Left hindlimb (tissue), 1 donor: ENCODE measurements at places on chromosomes 2 and 18.

GRCh38 chr2:11820650-11821049 is 74.2 kb downstream of the LPIN1 start:
- DNase-seq = no peak

- DNase-seq = no peak
These were observed 6.1 kb downstream of the HJURP start for GRCh38 chr2:233848276-233848675.

GRCh38 chr2:205680067-205680466 is 2.2 kb upstream of the NRP2 start:
- peak; percentile 60 for DNase-seq

GRCh38 chr2:189426886-189427285 is 14.4 kb upstream of the WDR75 start:
- DNase-seq = no peak

- DNase-seq = no peak
These were observed 3.9 kb downstream of the ANKRD44 start for GRCh38 chr2:197306696-197307040.

GRCh38 chr2:85181844-85182456 is 48.8 kb downstream of the TCF7L1 start:
- DNase-seq = no peak

DNA sequence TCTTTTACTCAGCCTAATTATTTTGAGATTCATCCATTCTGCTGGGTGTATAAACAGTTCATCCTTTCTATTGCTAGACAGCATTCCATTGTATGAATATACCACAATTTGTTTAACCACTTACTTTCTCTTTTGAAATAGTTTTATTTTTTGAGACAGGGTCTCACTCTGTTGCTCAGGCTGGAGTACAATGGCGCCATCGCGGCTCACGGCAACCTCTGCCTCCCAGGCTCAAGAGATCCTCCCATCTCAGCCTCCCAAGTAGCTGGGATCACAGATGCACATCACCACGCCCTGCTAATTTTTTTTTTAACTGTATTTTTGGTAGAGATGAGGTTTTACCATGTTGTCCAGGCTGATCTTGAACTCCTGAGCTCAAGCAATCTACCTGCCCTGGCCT is 54.5 kb downstream of the USP37 start:
- DNase-seq = no peak
